Activated CD4-positive, alpha-beta T cell treated with anti-CD3 and anti-CD28 coated beads, Interleukin-2, amount 50 U/mL, for 1 hour (primary cell): ENCODE measurements at places on chromosomes 3 and 15.

GRCh38 chr3:140011611-140012277 lies 76.8 kb downstream of the CLSTN2 start:
- no peak for DNase-seq

- DNase-seq, result no peak
Measured at GRCh38 chr3:141379250-141379966, 11.1 kb downstream of the ZBTB38 start.

DNA sequence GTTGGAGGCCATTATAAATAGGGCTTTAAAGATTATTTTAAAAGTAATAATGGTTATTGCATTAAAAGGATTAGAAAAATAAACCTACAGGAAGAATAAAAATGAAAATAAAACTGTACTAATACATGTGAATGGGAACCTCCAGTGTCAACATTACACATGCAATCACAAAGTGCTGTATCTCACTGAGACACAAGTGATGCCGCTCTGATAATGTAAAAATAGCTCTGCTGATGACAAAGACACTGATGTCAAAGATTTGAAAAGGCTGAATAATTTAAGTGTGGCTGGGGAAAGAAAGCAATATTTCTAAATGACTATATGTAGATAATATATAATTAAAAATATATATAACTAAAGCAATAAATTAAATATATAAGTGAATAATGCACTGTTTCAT lies 129.1 kb upstream of the RAP2B start:
- no peak for DNase-seq

DNA sequence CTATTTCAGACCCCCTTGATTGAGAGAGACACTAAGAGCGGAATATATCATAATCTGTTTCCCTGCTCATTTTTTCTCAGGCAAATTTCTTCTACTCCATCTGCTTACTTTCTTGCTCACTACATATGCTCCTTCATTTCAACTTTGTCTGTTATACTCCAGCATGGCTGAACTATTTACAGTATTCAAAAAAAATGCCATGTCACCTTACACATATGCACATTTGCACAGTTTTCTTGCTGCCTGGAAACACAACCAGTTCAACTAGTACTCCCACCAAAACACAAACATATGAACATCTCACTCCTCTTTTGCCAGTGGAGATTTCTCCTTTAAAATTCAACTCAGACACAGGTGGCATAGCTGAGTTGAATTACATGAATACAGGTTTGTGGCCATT lies 1142.1 kb upstream of the CADM2 start:
- DNase-seq, result no peak

DNA sequence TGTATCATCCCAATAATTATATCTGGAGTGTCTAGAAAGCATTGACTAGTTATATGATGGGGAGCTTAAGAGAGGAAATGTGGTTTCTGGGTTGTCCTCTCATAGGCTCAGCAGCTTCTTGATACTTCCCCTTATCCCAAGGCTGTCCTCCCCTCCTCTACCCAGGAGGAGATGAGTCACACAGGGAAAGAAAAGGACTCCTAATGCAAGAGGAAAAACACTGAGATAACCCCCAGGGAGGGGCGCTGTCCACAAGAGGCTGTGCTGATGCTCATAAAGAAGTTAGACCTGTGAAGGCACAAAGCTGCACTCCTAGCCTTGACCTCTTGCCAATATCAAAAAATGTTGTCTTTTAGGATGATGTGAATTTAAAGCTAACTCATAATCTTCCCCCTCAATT lies 28.8 kb upstream of the GYG1 start:
- DNase-seq, result no peak

DNA sequence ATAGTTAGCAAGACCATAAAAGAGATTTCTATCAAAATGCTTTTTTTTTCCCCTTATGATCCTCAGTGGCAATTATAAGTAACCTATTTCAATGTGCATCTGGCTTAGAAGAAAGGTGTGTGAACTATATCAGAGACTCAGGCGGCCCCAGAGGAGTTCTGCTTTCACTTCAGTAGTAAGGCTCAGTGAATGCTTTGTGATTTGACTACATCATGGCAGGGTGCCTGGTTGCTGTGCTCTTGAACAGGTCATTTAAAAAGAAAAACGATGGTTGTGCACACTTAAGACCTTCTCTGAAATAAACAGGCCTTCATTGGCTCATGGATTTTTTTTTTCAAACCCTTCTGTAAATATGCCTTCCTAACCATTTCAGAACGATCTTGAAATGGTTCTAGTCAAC lies 400.4 kb upstream of the RARB start:
- no peak for DNase-seq

DNA sequence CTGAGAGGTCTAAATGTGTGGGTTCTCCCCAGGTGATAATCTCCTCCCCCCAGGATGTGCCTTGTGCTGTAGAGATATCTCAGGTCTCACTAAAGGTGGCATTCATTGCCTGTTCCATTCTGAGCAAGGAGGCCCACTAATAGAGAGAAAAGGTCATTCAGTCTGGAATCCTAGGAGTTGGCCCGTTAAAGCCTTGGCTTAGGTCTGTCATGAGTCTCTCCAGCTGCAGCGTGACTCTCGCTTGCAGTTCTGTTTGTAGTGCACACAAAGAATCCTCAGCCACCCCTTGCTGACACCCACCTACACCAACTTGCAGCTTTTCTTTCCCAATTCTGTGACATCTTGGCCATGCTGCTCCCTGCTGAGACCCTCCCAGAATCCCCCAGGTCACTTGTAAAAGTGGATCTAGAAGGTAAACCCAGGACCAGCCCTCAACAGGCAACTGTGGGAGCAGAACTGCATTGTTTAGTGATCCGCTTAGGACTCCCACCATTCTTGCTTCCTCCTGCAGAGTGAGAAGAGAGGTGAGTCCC lies 17.7 kb downstream of the MAGEF1 start:
- DNase-seq, result no peak

DNA sequence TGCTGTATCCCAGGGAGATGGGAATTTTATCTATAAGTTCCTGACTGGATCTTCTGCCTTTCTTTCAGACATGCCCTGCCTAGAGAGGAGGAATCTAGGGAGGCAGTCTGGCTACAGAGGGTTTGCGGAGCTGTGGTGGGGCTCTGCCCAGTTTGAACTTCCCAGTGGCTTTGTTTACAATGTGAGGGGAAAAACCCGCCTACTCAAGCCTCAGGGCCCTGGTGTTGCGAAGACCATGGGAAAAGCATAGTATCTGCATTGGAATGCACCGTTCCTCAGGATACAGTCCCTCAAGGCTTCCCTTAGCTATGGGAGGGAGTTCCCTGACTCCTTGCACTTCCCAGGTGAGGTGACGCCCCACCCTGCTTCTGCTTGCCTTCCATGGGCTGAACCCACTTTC lies 168.7 kb downstream of the TMEM108 start:
- no peak for DNase-seq

DNA sequence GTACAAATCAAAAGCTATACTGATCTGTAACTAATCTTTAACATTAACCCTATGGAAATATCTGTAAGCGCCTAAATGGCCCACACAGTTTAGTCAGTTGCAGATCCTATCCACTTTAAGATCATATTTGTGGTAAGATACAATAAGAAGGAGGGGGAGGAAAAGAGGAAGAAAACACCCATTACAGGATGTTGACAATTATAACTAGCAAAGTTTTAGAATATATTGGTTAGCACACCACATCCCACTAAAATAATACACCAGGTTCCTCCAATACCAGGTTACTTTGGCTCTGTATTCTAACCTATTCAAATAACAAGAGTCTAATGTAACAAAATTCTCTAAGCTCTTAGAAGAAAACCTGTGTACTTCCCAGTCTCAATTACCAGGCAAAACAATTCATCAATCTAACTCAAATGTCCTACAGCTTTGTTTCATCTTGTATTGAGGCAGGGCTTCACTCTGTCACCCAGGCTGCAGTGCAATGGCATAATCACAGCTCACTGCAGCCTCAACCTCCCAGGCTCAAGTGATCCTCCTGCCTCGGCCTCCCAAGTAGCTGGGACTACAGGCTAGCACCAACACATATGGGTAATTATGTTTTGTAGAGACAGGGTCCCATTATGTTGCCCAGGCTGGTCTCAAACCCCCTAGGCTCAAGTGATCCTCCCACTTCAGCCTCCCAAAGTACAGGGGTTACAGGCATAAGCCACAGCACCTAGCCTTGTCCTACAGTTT lies 4.2 kb downstream of the SLC4A7 start:
- no peak for DNase-seq

DNA sequence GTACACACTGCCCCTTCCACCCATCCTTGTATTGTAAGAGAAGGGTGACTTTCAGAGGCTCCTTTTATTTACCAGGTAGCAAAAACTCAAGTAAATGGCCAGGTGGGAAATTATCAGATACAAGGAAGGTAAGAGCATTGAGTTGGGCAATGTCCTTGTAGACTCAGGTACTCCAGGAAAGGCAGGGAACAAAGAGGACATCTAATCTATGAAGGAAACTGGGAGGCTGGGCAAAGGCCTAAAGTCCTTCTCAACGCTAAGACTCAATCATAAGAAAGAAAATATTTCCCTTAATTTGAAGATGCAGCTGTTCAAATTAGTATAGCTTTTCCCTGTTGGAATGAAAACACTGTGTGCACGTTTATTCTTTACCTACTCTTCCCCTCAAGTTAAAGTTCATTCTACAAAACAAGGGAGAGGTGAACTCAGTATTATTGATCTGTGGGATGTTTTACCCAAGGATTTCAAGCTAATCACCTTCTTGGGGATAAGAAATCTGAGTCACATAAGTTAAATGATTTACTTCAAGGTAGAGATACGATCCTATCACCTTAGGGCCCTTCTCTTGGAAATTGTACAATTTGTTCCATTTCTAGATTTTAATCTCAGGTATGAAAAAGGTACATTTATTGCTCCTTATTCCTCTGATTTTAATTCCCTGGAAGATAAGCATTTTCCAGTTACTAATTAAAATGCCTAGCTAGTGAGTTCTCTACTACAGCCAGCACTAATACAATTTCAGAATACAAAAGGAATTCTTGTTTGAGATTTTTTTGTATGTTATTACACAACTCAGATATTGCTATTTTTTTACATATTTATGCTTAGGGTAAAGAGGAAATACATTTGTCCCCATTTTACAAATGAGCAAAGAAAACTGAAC lies 80.6 kb downstream of the PLD1 start:
- no peak for DNase-seq

DNA sequence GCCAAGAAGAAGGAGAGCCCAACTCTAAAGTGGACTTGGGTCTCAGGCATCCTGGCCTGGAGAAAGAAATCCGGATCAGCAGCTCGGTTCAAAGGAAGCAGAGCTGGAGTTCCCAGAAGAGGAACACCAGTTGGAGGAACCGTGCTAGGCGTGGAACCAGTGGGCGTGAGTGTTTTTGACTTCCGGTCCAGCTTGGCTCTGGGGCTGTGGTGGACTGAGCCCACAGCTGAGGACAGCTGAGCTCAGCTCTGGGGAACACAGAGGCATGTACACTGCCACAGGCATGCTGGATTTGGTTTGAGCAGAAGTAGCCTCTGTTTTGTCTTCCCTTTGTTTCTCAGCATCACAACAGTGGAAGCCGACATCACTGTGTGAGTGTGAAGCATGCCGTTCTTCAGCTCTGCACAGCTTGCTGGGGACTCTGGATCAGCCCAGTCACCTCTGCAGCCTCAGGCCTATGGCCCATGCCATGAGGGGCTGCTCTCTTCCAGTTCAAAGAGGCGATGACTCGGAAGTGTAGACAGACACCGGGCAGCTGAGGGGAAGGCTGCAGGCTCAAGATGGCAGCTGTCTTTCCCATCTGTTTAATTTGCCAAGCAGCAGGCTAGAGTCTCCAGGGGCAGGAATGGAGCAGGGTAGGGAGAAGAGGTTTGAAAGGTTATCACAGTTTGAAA lies 185.8 kb upstream of the UBE3A start:
- no peak for DNase-seq

GRCh38 chr3:72095521-72095920 lies 310.6 kb upstream of the PROK2 start:
- no peak for DNase-seq

GRCh38 chr15:60648928-60649679 lies 170.2 kb upstream of the ICE2 start:
- DNase-seq, result no peak

DNA sequence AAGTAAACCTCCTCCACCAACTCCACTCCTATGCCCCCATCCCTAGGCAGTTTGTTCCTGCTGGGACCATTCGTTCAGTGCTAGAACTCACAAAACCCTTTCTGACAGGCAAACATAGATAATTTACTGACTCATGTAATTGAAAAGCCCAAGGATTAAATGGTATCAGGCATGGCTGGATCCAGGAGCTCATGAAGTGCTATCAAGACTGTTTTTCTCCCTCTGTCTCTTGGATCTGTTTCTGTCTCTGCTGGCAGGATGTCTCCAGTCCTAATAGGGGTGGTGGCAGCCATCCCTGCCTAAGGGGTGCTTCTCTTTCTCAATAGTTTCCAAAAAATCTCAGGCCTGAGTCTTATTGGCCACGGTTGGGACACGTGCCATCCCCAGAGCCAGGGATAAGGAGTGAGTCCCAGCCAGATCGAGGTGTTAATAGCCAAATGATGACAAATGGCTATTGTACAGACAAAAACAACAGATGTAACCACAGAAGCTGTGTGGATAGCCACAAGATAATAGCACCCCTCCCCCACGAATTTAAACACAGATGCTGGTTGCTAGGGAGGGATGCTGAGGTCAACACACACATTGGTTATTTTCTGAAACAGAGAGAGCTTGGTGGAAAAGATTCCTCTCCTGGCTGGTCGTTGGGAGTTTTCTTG lies 168.6 kb downstream of the SHQ1 start:
- DNase-seq, result no peak

GRCh38 chr15:41487381-41487780 lies 6.3 kb upstream of the ITPKA start:
- no peak for DNase-seq

GRCh38 chr3:24943961-24944360 lies 449.3 kb upstream of the THRB start:
- no peak for DNase-seq

GRCh38 chr3:13142552-13143380 lies 69.5 kb upstream of the IQSEC1 start:
- no peak for DNase-seq

- no peak for DNase-seq
Measured at GRCh38 chr15:25990220-25990619, 127.1 kb upstream of the ATP10A start.

DNA sequence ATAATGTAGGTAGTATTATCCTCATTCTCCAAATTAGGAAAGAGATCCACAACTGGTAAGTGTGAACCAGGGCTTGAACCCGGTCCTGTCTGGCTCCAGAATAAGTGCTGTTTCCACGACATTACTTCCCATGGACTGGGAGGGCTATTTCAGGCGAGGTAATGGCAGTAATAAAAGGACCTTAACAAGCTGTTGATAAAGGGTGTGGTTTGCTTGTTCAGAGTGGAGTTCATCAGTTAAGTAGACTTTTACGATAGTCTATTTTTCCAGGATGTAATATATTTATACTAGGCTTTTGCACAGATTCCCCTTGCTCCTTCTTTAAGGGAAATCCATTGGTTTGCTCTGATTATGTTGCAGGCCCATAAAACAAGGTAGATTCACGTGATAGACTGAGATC lies 88.4 kb upstream of the TNFAIP8L3 start:
- no peak for DNase-seq

DNA sequence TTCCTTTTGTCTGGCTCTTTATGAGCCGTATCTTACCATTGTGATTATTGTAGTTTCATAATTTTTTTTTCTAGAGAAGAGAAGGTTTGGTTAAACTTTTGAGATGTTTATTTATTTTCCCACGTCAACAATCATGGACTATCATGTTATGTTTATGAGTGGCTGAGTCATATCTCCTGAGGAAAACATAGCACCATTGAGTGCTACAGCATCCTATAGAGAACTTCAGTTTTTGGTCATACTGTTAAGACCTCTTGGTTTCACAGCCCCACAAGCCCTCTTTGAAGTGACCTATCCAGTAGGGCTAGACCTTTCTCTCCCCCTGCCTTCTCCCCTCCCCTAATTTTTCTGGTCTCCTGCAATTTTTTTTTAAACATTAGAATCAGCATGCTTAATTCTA lies 20.8 kb downstream of the PIK3CA start:
- no peak for DNase-seq
